ENCODE measurements at places on chromosomes 3 and 15. TPM values are rescaled to one million over a fixed set of nuclear protein-coding genes. Genes with fewer than 3 reads are reported as not detected.

- peaks cover 13% of the 10 kb centered on the region for H3K4me1 ChIP-seq
- H3K27me3 ChIP-seq = no peaks in the 10 kb centered on the region
- H3K27ac ChIP-seq = no peak overlapping the region
- no peak for DNase-seq
Observed at GRCh38 chr3:192273697-192274010, 453.7 kb downstream of the FGF12 start.

DNA sequence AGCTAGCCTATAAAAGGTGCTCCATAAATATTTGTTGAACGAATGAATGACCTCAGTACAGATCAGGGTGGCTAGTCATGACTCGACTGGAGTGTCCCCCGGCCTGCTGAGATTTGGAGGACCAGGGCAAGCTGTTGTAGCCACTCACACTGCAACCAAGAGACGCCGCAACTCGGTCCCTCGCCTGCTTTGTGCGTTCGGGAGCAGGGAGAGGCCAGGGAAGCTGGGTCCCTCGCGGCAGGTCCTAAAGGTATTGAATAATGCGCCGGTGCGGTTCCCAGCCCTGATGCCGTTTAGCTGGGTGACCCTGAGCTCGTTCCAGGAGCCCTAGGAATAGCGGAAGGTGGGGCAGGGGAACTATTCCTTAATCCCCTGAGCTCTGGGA is 1.8 kb downstream of the IGDCC4 start:
- H3K4me3 ChIP-seq = peak overlapping the region; percentile 79
- H3K4me1 ChIP-seq = peaks cover 30% of the 10 kb centered on the region
- no peak for DNase-seq
- H3K27ac ChIP-seq = no peak overlapping the region
- H3K36me3 ChIP-seq = no peaks in the 10 kb centered on the region

GRCh38 chr3:3305084-3305483 is 125.6 kb upstream of the CRBN start:
- H3K27ac ChIP-seq = no peak overlapping the region
- no peak for DNase-seq
- H3K27me3 ChIP-seq = peaks cover 12% of the 10 kb centered on the region
- H3K4me3 ChIP-seq = no peak overlapping the region
- peaks cover 23% of the 10 kb centered on the region for H3K4me1 ChIP-seq

GRCh38 chr3:41434781-41435180 is 235.5 kb downstream of the CTNNB1 start:
- no peaks in the 10 kb centered on the region for H3K4me1 ChIP-seq
- H3K4me3 ChIP-seq = no peak overlapping the region
- no peak overlapping the region for H3K27ac ChIP-seq
- DNase-seq = no peak
- peaks cover 2% of the 10 kb centered on the region for H3K36me3 ChIP-seq
- no peaks in the 10 kb centered on the region for H3K27me3 ChIP-seq

- H3K4me3 ChIP-seq = peak overlapping the region; percentile 98
- no peak for DNase-seq
- peaks cover 3% of the 10 kb centered on the region for H3K36me3 ChIP-seq
- peaks cover 17% of the 10 kb centered on the region for H3K4me1 ChIP-seq
- no peak overlapping the region for H3K27ac ChIP-seq
Observed at GRCh38 chr15:93070551-93071296, 18.3 kb downstream of the RGMA start.

GRCh38 chr3:127849368-127849767 is 27.1 kb upstream of the MGLL start:
- H3K4me3 ChIP-seq = no peak overlapping the region
- H3K36me3 ChIP-seq = no peaks in the 10 kb centered on the region
- H3K27ac ChIP-seq = no peak overlapping the region
- peaks cover 1% of the 10 kb centered on the region for H3K4me1 ChIP-seq
- DNase-seq = no peak

Gene PRTG
- total RNA-seq = 87.4 TPM

Gene NMD3
- 48.3 TPM for total RNA-seq

Data from progenitor cell of endocrine pancreas (in vitro differentiated cells).